Glutamatergic neuron (in vitro differentiated cells): ENCODE measurements at places on chromosomes 2 and 18. TPM values are rescaled to one million over a fixed set of nuclear protein-coding genes. Genes with fewer than 3 reads are reported as not detected.

GRCh38 chr2:5777131-5777535 is 84.9 kb downstream of the SOX11 start:
- no peak for DNase-seq

GRCh38 chr2:159902722-159903121 is 104.7 kb upstream of the CD302 start:
- DNase-seq: no peak

DNA sequence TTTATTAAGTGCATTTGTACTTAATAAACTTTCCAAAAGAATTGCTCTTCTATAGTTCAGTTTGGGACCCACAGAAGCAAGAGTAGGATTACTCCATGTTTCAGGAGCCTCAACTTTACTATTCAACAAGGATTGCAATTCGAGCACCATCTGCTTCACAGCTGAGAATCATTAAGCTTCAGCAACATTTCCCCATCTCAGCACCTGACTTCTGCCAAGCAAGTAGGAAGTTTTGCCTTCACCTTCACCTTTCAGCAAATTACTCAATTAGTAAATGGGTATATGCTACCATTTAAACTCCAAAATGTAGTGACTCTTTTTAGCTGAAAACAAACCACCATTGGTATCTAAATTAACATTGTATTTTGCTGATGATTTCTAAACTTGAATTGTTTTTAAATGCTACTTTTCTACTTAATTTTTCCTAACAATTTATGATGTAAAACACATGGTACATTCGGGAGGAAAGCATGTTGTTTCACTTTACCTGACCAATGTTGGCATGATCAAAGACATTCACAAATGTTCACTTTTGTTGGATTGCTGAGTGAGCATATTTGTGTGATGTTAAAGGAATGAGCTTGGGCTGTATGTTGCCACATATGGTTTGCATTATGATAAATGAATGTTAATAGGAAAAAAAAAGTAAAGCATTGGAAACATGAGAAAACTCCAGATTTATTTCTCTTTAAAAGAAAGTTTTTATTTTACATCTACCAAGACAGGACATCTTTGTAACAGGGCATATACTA is 159.2 kb downstream of the GULP1 start:
- DNase-seq: no peak

- no peak for DNase-seq
Measured at GRCh38 chr2:219396863-219397457, 9.2 kb upstream of the DNPEP start.

- DNase-seq: no peak
Measured at GRCh38 chr2:234981197-234982095, 29.6 kb downstream of the SH3BP4 start.

DNA sequence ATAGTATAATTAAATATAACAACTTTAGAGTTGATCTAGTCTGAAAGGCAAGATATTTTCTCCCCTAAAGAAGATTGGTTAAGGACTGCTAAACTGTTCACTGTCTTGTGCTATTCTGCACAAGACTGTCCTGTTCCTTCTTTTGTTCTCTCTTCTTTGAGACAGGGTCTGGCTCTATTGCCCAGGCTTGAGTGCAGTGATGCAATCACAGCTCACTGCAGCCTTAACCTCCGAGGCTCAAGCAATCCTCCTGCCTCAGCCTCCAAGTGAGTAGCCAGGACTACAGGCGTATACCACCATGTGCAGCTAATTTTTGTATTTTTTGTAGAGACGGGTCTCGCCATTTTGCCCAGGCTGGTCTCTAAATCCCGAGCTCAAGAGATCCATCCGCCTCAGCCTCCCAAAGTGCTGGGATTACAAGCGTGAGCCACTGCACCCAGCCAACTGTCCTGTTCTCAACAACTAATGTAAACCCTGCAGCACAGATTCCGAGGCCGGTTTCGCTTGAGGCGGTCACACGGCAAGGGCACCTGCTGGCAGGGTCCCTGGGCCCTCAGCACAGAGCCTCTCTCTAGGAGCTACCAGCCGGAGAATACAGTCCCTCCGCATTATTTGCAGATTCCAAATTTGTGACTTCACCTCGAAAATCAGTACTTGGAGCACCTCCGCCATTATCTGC is 16.4 kb downstream of the PXDN start:
- DNase-seq: no peak

DNA sequence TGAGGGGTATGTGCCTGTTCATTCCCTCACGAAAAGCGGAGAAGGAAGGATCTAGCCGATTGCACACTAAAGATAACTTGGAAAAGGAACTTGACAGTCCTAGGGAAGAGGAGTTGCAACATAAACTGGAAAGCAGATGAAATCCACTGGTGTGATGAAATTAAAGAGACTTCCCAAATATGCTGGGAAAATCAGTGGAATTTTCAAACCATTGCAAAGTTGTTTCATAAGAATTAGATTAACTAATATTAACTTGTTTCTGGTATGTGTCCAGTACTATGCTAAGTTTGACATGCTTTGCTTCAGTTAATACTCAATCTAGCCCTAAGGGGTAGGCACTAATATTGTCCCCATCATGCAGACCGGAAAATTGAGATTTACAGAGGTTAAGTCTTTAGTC is 222.7 kb downstream of the IKZF2 start:
- DNase-seq: no peak

The RGPD3 gene
- 0.27 TPM for total RNA-seq

DNA sequence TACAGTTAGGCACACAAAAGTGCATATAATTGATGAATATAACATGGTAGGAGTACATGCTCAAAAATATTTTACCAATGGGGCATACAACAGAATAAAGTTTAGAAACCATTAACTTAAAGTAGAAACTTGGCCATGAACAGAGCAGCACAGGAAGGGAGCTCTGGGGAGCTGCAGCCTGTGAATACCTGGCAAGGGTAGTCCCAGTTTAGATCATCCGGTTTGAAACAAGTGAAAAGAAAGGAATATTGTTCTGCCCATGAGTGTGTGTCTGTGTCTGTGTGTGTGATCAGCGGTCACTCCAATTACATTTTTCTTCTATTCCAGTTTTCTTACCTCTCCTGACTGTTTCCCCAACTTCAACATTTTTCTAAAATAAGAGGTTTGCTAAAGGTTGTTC is 233.0 kb downstream of the ALK start:
- DNase-seq: no peak

GRCh38 chr2:203225423-203226039 is 13.3 kb upstream of the CYP20A1 start:
- peak; percentile 40 for DNase-seq

The MYCN gene
- total RNA-seq: 43.8 TPM

The SERPINB13 gene
- total RNA-seq: not detected

DNA sequence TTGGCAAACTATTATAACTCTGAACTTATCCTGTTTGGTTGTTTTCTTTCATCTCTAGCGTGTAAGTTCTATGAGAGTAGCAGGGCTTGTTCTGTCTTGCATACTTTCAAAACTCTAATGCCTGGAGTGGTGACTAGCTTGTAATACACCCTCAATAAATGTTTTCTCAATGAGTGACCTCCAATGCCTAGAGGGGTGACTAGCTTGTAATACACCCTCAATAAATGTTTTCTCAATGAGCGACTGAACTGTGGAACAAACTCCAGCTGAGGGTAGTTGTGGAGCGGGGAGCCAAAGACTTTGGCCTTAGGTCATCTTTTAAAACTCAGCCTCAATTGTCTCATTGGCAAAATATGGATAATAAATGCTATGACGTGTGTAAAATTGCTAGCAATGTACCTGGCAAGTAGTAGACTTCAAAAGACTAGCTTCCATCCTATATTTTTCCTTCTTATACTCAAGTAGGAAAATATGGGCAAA is 1.8 kb downstream of the GPD2 start:
- DNase-seq: no peak

- peak; percentile 58 for DNase-seq
Measured at GRCh38 chr2:112884869-112885505, 26.0 kb upstream of the IL37 start.

GRCh38 chr2:99451280-99451679 is 38.5 kb downstream of the REV1 start:
- DNase-seq: no peak

DNA sequence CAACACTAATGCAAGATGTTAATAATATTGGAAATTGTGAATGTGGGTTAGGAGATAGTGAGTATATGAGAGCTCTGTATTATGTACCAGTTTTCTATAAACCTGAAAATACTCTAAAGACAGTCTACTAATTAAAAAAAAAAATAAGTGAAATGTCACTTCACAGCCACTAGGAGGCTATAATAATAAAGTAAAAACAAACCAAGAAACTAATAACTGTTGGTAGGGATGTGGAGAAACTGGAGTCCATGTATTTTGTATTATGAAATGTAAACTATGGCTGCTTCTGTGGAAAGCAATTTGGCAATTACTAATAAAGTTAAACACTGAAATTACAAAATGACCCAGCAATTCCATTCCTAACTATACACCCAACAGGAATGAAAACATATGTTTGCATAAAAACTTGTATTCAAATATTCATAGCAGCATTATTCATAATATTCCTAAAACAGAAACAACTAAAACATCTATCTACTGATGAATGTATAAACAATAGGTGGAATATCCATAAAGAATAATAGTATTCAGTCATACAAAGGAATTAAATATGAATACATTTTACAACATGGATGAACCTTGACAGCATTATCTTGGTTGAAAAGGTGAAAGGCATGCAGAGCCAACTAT is 36.2 kb downstream of the CCDC178 start:
- no peak for DNase-seq

GRCh38 chr2:219025637-219026585 is 15.4 kb downstream of the CFAP65 start:
- no peak for DNase-seq
